ENCODE measurements at places on chromosomes 2 and 18. TPM values are rescaled to one million over a fixed set of nuclear protein-coding genes. Genes with fewer than 3 reads are reported as not detected.

Gene LAMA1
- under 0.01 TPM for total RNA-seq

- H3K27ac ChIP-seq = no peak overlapping the region
- no peaks in the 10 kb centered on the region for H3K27me3 ChIP-seq
- no peak overlapping the region for H3K4me3 ChIP-seq
- no peak for ATAC-seq
These were observed 67.1 kb downstream of the PRELID3A start for GRCh38 chr18:12474876-12475275.

DNA sequence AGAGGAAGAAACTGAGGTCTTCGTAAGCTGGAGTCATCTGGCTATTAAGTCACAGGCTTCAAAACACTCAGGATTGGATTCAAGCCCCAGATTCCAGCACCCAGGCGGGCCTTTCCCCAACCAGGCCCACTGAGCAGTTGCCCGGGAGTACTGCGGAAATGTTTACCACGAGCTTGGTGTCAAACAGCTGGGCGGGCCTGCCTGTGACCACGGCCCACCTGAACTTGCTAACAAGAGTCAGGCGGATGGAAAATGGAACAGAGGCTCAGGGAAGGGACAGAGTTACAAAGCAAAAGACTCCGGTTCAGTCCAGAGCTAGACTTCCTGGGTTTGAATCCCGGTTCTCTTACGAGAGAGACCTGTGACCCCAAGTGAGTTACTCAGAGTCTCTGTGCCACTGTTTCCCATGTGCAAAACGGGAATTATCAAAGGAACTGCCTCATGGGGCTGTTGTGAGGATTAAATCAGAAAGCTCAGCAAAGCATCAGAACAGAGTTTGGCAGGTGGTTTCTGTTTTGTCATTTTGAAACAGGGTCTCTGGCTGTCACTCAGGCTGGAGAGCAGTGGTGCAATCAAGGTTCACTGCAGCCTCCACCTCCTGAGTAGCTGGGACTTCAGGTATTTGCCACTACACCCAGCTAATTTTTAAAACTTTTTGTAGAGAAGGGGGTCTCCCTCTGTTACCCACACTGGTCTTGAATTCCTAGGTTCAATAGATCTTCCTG is 49.0 kb upstream of the TFCP2L1 start:
- no peak for ATAC-seq
- H3K27ac ChIP-seq = no peak overlapping the region
- H3K4me1 ChIP-seq = no peaks in the 10 kb centered on the region
- H3K4me3 ChIP-seq = no peak overlapping the region
- H3K36me3 ChIP-seq = peaks cover 13% of the 10 kb centered on the region
- peaks cover 10% of the 10 kb centered on the region for H3K27me3 ChIP-seq

Gene ALKAL2
- total RNA-seq = 0.89 TPM

Gene AKAIN1
- total RNA-seq = not detected

DNA sequence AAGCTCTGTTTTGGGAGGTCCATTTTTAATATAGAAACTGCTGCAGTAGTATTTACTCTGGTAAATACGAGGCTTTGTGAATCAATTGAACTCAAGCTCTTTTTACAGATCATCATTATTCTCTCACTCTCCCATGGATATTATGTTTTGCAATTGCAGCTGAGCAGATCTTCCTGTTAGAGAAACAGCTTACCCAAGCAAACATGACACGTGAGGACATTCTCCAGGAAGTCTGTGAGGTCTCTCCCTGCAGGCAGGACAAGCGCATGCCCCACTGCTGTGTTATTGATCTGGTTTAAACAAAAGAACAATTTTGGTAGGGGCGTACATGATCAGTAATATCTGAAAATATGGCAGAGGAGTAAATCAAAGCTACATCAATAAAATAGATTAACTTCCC is 72.1 kb downstream of the COL6A3 start:
- no peaks in the 10 kb centered on the region for H3K27me3 ChIP-seq
- no peaks in the 10 kb centered on the region for H3K4me1 ChIP-seq
- H3K36me3 ChIP-seq = peaks cover 90% of the 10 kb centered on the region
- H3K4me3 ChIP-seq = no peak overlapping the region

Gene VPS4B
- total RNA-seq = 33.1 TPM

DNA sequence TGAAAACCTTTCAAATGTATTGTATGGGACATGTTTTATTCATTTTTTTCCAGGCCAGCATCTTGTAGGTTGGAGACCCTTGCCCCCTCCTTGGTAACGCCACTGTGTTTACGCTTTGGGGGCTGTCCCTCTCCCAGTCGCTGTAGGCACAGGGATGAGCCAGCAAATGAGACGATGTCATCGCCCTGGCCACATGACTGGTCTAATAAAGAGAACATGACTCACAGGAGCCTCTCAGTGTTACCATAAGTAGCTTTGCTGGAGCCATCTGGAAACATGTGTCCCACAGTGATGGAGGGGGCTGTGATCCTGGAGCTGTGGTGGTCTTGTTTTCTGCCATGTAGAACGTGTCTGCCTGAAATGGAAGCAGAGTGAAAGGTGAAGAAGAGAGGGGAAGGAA is 78.9 kb downstream of the CD8B2 start:
- no peak overlapping the region for H3K4me3 ChIP-seq
- no peaks in the 10 kb centered on the region for H3K27me3 ChIP-seq
- no peak overlapping the region for H3K27ac ChIP-seq
- H3K4me1 ChIP-seq = no peaks in the 10 kb centered on the region
- ATAC-seq = no peak

DNA sequence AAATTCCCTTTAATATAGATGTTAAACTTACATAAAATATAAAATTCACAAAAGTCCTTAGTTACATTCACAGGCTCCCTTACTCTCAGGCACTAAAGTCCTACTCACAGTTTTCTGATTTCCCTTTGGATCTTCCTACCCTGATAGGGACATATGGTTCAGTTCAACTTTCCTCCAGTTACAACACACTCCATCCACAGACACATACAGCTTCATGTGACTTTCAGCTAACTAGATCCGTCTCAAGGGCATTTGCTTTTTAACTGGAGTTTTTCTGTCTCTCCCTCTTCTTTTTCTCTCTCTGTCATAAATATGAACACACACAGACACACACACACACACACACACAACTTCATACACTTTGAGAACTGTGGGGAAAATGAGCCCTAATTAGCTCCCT is 419.2 kb downstream of the LRP1B start:
- H3K4me1 ChIP-seq = no peaks in the 10 kb centered on the region
- H3K36me3 ChIP-seq = no peaks in the 10 kb centered on the region
- no peak overlapping the region for H3K4me3 ChIP-seq

DNA sequence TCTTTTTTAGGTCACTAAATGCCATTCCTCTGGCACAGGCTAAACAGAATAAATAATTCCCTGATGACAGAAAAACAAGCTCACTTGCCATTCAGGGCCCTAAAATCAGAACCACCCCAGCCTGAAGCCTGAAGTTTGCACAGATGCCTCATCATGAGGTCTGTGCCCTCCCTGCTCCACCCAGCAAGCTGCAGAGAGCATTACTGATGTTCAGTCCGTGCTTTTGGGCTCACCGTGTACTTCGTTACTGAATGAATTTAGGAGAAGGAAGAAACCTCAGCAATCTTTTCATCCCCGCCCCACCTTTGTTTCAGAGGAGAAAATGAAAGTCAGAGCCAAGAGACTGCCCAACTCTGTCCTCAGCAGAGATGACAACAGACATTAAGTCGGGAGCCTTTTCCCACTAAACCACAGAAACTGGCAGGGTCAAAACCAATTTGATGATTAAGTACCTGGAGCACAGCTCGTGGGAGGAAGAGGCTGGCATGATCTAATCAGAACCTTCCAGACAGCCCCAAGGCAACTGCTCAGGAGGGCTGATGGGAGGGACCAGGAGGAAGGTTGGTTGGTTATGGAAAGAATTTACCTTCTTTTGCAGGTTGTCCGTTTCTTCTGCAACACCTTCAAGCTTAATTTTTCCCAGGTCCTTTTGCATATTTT is 122.7 kb downstream of the LAMA1 start:
- no peaks in the 10 kb centered on the region for H3K36me3 ChIP-seq
- no peak overlapping the region for H3K4me3 ChIP-seq
- no peak for ATAC-seq
- no peak overlapping the region for H3K27ac ChIP-seq

GRCh38 chr2:10779776-10780490 is 32.7 kb downstream of the PDIA6 start:
- H3K4me1 ChIP-seq = no peaks in the 10 kb centered on the region
- no peaks in the 10 kb centered on the region for H3K27me3 ChIP-seq
- no peak overlapping the region for H3K4me3 ChIP-seq
- ATAC-seq = no peak
- H3K27ac ChIP-seq = no peak overlapping the region

- H3K27ac ChIP-seq = no peak overlapping the region
- ATAC-seq = no peak
- H3K27me3 ChIP-seq = no peaks in the 10 kb centered on the region
- H3K4me3 ChIP-seq = no peak overlapping the region
- H3K4me1 ChIP-seq = no peaks in the 10 kb centered on the region
These were observed 255.9 kb upstream of the ERBB4 start for GRCh38 chr2:212794471-212794870.

GRCh38 chr2:218982586-218983262 is 2.3 kb downstream of the FEV start:
- no peak for ATAC-seq
- no peak overlapping the region for H3K4me3 ChIP-seq
- peaks cover 59% of the 10 kb centered on the region for H3K4me1 ChIP-seq
- no peak overlapping the region for H3K27ac ChIP-seq

Gene LRP2
- total RNA-seq = not detected

GRCh38 chr2:31764169-31764568 is 183.4 kb upstream of the SRD5A2 start:
- no peaks in the 10 kb centered on the region for H3K4me1 ChIP-seq
- no peak for ATAC-seq
- no peaks in the 10 kb centered on the region for H3K27me3 ChIP-seq
- no peak overlapping the region for H3K4me3 ChIP-seq
- H3K36me3 ChIP-seq = no peaks in the 10 kb centered on the region

Gene NAT8
- not detected for total RNA-seq

GRCh38 chr2:30282081-30282480 is 50.7 kb downstream of the LBH start:
- no peak overlapping the region for H3K4me3 ChIP-seq
- H3K27ac ChIP-seq = no peak overlapping the region
- H3K4me1 ChIP-seq = no peaks in the 10 kb centered on the region

Data from gastroesophageal sphincter (tissue), 4 donors.